Stimulated activated naive CD8-positive, alpha-beta T cell treated with anti-CD3 and anti-CD28 coated beads, Interleukin-15, amount 100 ng/mL, for 72 hours (primary cell): ENCODE measurements at places on chromosomes 1 and 21.
A peak's percentile ranks its signal among the peaks of the same experiment; 100 is the strongest.

- DNase-seq, result no peak
Measured at GRCh38 chr1:64231153-64231552, 27.7 kb downstream of the UBE2U start.

- no peak for DNase-seq
Measured at GRCh38 chr1:219236933-219237610, 63.4 kb downstream of the LYPLAL1 start.

DNA sequence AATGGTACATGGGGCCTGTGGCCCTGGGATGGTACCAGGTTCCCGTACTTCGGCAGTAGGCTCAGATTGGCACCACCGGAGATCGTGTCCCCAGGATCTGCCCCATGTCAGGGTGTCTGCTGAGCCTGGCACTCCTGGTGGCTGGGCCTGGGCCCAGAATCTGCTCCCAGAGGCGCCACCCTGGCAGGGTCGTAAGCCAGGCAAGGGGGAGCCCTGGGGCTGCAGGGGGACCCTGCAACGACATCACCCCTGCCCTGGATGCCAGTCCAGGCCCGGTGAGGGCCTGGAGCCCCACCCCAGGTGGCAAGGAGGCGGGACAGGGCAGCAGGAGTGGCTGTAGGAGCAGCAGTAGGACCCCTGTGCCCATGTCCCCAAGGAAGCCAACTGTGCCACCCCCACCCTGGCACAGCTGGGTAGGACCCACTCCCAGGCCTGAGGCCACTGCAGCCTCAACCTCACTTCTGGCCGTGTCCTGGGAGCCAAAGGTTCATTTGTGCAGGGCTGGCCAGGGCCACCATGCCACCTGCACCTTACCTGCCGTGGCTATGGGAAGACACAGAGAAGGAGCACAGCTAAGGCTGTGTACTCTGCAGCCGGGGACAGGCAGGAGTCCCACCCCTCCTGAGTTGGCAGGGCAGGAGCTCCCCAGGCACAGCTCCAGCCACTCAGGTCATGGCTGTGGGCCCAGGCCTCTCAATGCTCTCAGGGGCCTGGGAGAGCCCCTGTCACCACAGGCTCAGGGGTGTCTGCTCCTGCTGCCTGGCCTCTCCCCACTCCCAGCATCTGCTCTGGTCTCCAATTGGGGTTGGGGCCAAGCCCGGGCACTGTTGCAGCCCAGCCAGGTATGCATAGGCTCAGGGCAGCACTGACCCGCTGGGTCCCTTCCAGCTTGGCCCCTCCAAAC, 141.7 kb downstream of the EIF4G3 start:
- no peak for DNase-seq

DNA sequence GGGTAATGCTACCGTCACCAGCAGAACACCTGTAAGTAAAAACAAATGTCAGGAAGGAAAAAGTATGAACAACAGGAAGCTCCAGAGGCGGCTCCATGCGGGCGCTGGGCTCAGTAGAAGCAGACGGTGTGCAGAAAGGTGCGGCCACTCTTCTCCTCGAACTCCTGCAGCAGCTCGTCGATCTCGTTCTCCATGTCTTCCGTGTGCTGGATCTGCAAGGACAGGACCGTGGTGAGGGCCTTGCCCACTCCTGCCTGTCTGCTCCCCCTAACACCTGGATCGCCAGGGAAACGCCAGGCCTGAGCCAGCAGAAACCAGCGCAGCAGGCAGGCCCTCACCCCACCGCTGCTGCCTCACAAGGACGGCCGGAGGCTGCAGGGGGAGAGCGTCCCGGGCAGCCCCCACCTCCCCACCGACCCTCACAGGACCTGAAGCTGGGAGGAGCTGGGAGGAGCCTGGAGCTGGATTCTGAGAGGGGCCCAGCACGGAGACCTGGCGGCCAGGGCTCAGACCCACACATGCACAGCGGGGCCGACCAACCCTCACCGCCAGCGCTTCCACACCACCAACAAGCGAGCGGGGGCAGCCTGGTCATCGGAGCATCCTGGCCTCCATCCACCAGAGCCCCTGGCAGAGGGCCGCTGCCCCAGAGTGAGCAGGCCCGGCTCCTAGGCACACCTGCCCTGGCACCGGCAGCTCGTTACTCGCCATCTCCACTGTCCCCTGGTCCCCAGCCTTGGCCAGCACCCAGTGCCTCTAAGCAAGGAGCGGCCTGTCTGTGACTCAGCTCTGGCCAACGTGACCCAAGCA, 1.7 kb upstream of the TMEM240 start:
- no peak for DNase-seq

DNA sequence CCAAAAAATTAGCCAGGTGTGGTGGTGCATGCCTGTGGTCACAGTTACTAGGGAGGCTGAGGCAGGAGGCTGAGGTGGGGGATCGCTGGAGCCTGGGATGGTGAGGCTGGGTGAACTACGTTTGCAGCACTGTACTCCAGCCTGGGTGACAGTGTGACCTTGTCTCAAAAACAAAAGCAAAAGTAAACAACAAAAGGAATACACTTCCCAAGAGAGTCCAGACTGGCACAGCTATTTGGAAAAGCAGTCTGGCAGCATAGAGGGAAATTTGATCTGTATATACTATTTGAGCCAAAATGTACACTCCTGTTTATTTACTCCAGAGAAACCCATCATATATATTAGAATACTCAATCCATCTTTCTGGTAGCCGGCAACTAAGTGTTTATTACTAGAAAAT, 107.0 kb upstream of the HMCN1 start:
- DNase-seq, result no peak

GRCh38 chr1:203130358-203130985, 2.9 kb downstream of the ADORA1 start:
- DNase-seq, result no peak

- no peak for DNase-seq
Measured at GRCh38 chr1:19728413-19729145, 63.9 kb downstream of the HTR6 start.

- DNase-seq, result no peak
Measured at GRCh38 chr21:27397578-27397977, 430.7 kb upstream of the ADAMTS5 start.

GRCh38 chr1:159755451-159756007, 25.2 kb upstream of the DUSP23 start:
- DNase-seq, result no peak

GRCh38 chr21:17612023-17612564, 607 bp downstream of the BTG3 start:
- no peak for DNase-seq

DNA sequence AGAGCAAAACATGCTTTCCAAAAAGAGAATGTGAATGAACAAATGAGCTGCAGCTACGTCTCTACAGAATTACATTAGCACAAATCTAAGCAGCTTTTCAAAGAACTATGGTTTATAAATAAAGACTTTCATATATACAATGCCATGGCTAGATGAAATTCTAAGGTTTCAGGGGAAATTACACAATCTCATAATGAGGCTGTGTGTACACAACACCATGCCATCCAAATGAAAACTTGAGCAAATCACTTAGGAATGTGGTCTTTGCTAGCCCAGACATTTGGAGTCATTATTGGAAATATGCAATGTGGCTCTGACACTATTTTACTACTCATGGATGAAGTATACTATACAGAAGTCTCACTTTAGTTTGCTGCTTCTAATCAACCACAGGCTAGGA, 37.5 kb downstream of the SPAG17 start:
- DNase-seq, result no peak

- no peak for DNase-seq
Measured at GRCh38 chr1:158257888-158258287, 3.7 kb downstream of the CD1A start.

- no peak for DNase-seq
Measured at GRCh38 chr1:33365560-33365997, 44.7 kb upstream of the A3GALT2 start.

GRCh38 chr1:26302733-26303405, 3.6 kb downstream of the UBXN11 start:
- DNase-seq, result no peak

DNA sequence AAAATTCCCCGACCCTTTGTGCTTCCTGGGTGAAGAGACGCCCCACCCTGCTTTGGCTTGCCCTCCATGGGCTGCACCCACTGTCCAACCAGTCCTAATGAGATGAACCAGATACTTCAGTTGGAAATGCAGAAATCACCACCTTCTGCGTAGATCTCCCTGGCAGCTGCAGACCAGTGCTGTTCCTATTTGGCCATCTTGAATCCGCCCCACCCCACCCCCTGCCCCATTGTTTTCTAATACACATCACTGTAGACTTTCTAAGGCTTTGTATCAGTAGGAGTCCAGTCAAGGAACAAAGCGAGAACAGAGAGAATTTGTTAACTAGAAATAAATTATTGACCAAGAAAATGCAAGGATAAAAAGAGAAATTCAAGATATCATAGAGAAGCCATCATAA, 178.2 kb downstream of the KCNK2 start:
- no peak for DNase-seq

DNA sequence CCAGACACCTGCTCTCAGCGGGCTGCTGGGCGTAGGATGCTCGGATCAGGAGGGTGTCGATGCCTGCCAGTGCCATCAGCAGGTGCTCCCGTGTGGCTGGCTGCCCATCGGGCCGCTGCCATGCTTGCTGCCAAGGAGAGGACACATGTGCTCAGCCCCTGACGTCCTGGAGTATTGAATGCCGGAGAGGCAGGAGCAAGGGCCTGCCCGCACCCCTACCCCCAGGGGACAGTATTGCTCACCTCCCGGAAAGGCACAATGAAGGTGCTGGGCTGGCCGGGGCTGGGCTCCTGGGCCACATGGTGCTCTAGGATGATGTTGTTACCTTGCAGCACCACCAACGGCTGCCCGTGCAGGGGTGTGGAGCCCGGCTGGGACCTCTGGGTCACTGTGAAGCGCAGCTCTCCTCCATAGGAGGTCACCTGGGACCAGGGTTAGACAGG, 61.5 kb downstream of the HSPG2 start:
- no peak for DNase-seq

DNA sequence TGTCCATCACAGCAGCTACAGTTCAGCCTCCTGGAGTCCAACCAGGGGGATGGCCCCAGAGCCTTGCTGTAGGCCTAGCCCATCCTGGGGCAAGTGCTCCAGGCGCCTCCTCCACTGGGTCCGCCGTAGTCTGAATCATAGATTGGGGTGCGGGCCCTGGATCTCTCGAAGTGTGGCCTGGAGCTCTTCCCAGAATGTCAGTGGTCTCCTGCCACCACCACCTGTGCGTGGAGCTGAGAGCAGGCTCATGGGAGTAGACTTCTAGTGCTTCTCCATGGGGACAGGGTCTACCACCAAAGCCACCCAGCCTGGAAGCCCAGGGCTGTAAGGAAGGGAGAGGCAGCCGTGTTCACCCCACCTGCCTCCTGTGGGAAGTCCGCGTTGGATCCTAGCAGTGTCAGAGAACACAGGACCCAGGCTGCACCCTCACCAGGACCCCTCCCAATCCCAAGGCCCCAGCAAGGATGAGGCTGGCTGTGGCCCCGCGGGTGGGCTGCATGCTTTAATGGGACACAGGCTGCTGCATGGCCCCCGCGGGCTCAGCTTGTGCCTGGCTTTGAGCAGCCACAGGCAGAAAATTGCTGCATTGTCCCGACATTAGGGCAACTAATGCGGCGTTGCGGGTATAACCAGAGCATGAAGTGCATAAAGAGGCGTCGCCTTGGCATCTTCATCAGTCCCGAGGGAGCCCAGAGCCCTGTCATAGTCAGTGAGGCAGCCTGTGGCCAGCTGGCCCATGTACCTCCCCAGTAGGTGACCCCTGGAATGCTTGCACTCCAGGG, 735 bp upstream of the HES3 start:
- no peak for DNase-seq

DNA sequence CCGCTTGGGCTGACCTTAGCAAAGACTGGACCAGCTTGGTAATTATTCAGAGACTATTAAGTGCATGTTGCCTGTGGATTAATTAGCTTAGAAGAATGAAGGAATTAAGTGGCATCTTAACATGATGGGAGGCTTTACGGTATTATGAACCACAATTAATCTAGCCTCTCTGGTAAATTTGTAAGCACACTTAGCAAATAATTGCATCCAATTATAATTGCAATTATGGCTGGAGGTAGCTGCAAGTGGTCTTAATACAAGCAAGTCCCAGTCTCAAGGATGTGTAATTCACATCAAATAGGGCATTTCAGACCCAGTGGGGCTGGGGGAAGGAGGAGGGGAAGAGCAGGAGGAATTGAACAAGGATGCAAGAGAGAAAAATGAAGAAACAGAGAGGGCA, 151.6 kb downstream of the CNIH3 start:
- no peak for DNase-seq

- DNase-seq, result peak; percentile 86
Measured at GRCh38 chr1:160795951-160796383, at the start of gene LY9. LY9 (plus strand) TSS chr1:160796174; CDS start chr1:160796188, 14 bp downstream.

- DNase-seq, result no peak
Measured at GRCh38 chr1:234721476-234722269, 111.7 kb upstream of the IRF2BP2 start.

DNA sequence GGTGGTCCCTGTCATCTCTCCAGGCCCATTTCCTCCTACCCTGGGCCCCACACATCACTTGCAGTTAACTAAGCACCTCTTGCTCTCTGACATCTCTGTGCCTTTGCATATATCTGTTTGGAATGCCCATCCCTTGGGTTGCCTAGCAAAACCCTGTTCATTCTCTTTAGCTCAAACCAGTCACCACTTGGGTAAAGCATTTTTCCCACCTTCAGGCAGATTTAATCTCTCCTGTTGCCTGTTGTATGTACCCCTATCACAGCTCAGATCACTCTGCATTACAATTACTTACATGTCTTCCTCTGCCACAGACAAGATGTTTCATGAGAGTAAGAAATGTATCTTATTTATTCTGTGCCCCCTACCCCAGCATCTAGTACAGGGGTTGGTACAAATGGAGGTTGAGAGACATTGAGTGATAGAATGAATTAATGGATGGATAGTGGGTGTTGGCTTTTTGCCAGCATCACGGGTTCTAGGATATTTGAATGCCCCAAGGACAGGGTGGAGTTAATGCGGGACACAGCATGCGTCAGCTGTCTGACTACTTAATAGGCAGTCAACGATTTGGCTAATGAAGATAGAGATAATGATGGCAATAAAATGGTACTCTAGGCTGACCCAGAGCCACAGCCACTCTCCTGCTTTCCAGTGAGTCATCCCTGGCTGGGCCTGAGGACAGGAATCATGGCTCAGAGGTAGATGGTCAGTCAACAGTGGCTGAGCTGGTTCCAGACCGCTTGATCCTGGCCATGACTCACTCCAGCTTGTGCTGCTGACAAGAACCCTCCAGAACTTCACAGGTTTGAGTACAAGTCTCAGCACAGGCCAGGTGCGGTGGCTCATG, 6.5 kb downstream of the NR0B2 start:
- no peak for DNase-seq

GRCh38 chr1:169426174-169426705, 1.0 kb downstream of the CCDC181 start:
- DNase-seq, result no peak
